Left hindlimb (tissue), 1 donor: ENCODE measurements at places on chromosomes 6 and 20.

DNA sequence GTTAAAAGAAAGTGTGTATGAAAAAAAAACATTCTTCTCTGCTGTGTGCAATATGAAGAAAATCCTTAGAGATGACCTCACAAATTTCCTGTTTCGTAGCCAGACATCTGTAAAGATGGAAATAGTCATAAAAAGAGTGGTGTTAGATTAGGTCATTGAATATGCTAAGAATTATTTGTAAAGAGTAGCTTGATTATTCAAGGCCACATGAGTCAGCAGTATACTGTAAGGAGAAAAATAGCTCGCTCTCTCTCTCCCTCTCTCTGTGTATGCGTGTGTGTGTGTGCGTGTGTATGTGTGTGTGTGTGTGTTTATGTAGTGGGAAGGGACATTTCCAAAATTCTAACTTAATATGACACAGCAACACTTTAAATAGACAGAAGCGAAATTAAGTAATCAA lies 78.8 kb downstream of the PTCHD4 start:
- DNase-seq = peak; percentile 40

DNA sequence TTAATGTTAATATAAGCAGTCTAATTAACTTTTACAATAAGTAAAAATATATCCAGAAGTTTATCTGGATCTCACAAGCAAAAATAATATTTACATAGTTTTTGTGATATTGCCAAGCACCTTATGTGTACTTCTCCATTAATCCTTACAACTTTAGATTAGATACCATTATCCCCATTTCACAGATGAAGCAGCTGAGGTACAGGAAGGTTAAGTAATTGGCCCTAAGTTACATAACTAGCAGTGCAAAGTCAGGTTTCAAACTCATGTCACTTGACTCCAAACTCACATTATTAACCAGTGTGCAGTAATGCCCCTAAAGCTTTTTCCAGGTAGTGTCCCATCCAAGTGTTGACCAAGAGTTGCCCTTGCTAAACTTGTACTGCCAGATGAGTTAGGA lies 248.6 kb upstream of the STXBP5 start:
- DNase-seq = no peak

GRCh38 chr6:134814076-134814695 lies 135.7 kb downstream of the ALDH8A1 start:
- no peak for DNase-seq

DNA sequence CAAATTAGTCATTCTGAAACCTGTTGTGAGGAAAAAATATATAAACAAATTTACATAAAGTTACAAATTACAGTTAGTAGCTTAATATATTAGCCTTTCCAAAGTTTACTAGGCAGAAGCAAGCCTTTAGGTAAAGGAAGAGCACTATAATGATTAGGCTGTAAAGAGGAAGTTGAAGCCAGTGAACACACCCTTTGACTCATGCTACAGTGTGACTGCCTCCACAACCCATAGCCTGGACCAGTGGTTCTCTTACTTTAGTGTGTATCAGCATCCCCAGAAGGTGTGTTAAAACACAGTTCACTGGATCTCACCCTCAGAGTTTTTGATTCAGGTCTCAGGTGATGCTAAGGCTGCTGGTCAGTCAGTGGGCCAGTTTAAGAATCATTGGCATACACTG lies 91.4 kb upstream of the DEFB112 start:
- DNase-seq = no peak

GRCh38 chr6:109406196-109406595 lies 23.9 kb upstream of the CD164 start:
- no peak for DNase-seq
